ENCODE measurements at places on chromosomes 1 and 21. TPM values are rescaled to one million over a fixed set of nuclear protein-coding genes. Genes with fewer than 3 reads are reported as not detected.

The EPHA2 gene
- polyA plus RNA-seq = 5.1 TPM

The SUSD4 gene
- 13.9 TPM for polyA plus RNA-seq

The PLEKHA6 gene
- polyA plus RNA-seq = 10.0 TPM

The SERPINC1 gene
- polyA plus RNA-seq = 0.75 TPM

The TSACC gene
- 1,814 TPM for polyA plus RNA-seq

The KCNJ15 gene
- polyA plus RNA-seq = 13.0 TPM

The MYOG gene
- polyA plus RNA-seq = 1.2 TPM

The B3GALT5 gene
- polyA plus RNA-seq = 1.0 TPM

The SIM2 gene
- 0.90 TPM for polyA plus RNA-seq

The AMY1A gene
- 1.1 TPM for polyA plus RNA-seq

The KRTAP23-1 gene
- not detected for polyA plus RNA-seq

The LRRC53 gene
- polyA plus RNA-seq = not detected

The SH3D21 gene
- polyA plus RNA-seq = 14.9 TPM

The KCNN3 gene
- 0.78 TPM for polyA plus RNA-seq

The ZNF692 gene
- polyA plus RNA-seq = 82.9 TPM

The OR6N1 gene
- polyA plus RNA-seq = not detected

The RPAP2 gene
- polyA plus RNA-seq = 14.5 TPM

The ACAP3 gene
- polyA plus RNA-seq = 16.8 TPM

The UTS2 gene
- polyA plus RNA-seq = 1.1 TPM

The LCE3D gene
- not detected for polyA plus RNA-seq
